ENCODE measurements at places on chromosomes 5 and 9. TPM values are rescaled to one million over a fixed set of nuclear protein-coding genes. Genes with fewer than 3 reads are reported as not detected.

GRCh38 chr9:89177944-89178829 is at the start of gene SHC3:
Gene SHC3 (minus strand): TSS chr9:89178818. CDS start chr9:89178460, 358 bp downstream.
- no peak for ATAC-seq

DNA sequence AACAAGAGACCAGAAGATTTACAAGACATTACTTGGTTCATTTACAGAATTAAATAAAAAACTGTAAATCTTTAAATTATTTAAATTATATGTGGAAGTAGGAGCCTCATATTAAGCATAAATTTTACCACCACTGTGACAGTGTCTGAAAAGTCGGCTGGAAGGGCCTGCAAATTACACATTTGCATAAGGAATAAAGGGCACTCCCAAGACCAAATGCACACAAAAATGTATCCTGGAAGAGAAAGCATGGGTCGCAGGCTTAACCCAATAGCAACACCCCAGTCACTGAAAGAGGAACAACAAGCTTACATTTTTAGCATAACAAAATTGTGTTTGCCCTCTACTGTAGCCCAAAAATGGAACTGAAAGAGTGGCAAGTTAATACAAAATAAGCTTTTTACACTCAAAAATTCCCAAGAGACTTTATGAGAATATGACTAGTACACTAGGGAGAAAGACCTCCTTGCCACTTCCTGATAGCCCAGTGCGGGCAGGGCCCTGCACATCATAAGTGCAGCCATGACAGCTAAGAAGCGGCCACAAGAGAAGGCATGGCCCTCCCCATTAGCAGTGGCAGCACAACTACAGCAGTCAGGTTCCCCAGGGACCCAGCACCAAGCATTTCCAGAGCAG is 482.0 kb downstream of the DTWD2 start:
- ATAC-seq = no peak

GRCh38 chr9:31908158-31908890 is 476.1 kb upstream of the ACO1 start:
- ATAC-seq = no peak

DNA sequence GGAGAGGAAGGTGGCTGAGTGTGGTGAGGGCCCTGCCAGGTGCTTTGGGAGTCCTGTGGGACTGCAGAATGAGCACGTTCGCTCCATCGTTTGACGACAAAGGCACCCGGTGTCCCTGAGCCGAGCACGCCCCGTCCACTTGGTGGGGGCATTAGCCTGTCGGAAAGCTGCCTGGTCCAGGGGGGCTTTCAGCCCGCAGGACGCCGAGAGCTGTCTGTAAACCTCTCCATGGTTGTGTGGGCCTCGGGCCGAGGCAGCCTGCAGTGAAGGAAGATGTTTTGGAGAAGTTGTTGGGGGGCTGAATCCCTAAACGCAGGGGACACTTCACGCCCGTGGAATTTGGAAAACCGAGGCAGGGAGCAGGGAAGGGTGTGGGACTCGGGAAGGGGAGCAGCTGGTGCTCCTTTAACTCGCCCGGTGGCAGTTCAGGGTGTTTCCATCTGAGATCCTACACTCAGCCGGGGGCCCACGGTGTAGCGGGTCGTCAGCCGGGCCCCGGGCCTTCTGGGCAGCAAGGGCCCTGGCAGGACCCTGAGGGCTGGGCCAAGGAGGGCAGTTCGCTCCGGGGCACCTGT is 53.8 kb downstream of the MRPL36 start:
- no peak for ATAC-seq

GRCh38 chr9:130478736-130479575 is 34.2 kb downstream of the ASS1 start:
- ATAC-seq = no peak

DNA sequence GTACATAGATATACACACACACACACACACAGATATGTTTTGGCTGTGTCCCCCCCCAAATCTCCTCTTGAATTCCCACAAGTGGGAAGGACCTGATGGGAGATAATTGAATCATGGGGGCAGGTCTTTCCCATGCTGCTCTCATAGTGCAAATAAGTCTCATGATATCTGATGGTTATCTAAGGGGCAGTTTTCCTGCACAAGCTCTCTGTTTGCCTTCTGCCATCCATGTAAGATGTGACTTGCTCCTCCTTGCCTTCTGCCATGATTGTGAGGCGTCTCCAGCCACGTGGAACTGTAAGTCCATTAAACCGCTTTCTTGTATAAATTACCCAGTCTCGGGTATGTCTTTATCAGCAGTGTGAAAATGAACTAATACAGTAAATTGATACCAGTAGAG is 15.9 kb upstream of the ALDOB start:
- no peak for ATAC-seq

The IL4 gene
- total RNA-seq = not detected

The SH3RF2 gene
- 49.8 TPM for total RNA-seq

Measured in esophagus mucosa (tissue), 1 donor.